ENCODE measurements at places on chromosomes 11 and 22. TPM values are rescaled to one million over a fixed set of nuclear protein-coding genes. Genes with fewer than 3 reads are reported as not detected.

The TRIM3 gene
- total RNA-seq = 49.8 TPM

The TIMM10B gene
- 26.7 TPM for total RNA-seq

The GRAMD1B gene
- total RNA-seq = 8.9 TPM

The TRPM5 gene
- not detected for total RNA-seq

The CYP2D6 gene
- 1.2 TPM for total RNA-seq

The MRGPRE gene
- total RNA-seq = 0.48 TPM

DNA sequence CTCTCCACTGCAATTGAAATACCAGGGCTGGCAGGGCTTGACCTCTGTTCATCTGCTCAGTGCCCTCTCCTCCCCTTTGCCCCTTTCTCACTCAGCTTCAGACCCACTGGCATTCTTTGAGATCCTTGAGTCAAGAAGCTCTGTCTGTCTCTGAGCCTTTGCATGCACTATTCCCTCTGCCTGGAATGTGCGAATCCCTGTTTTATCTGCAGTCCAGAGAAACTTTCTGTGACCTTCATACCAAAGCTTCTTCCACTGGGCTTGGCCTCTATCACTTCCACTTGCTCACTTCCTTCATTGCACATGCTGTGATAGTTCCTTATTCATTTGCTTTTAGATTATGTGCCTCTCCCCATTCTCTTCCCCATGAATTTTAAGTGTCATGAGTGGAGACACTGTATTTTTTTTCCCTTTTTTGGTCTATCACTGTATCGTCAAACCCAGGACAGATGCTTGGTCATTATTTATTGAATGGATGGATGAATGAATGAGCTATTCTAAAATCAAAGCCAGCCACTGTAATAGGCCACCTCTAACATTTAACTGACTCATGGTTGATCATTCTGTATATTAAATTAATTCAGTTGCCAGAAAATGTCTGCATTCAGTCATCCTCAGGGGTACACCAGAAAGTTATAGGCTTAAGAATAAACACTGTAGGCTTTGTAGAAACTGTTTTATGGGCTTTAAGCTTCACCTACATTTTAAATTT is 88.7 kb upstream of the TIMP3 start:
- DNase-seq = no peak

DNA sequence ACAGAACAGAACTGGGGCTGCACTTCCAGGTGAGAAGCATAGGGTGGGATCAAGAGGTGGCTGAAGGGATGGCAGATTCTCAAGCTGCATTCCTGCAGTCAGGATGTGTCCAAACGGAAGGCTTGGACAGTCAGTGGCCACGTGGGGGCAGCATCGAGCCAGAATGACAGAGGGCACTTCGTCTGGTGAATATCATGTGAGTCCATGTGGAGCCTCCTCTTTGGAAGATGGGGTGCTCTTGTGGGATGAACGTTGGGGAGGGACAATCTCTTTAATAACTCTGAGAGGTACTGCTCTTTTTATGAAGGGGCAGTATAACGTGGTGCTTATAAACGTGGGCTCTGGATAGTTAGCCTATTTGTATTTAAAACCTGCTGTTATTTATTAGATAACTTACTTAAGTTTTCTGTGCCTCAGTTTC is 154.9 kb upstream of the NAV2 start:
- peak; percentile 83 for DNase-seq

- DNase-seq = peak; percentile 4
Observed at GRCh38 chr22:47923011-47923427, 1160.6 kb downstream of the TBC1D22A start.

GRCh38 chr22:45664136-45664646 is 7.4 kb upstream of the ATXN10 start:
- DNase-seq = no peak

Measured in umbilical cord (tissue), 2 donors.